ENCODE measurements at places on chromosomes 1 and 21.

DNA sequence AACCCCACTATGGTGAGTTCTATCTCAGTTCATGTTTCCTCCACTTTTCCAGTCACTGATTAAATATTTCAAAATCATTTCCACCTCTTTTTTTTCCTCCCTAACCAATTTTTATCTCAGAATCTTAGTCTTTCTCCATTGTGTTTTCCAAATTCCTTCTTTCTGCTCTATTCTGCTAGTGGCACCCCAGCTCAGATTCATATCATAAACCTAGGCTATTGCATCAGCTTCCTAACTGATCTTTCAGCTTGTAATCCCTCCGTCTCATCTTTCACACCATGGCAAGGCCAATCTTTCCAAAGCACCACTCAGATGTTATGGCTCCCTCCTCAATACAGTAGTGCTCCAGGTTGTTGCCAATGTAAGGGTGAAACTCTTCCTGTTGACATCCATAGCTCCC is 631.9 kb downstream of the PLPP3 start:
- no peak for DNase-seq

- no peak for DNase-seq
Measured at GRCh38 chr1:25715888-25716287, 84.1 kb upstream of the SELENON start.

- no peak for DNase-seq
Measured at GRCh38 chr1:201724766-201725118, 104.2 kb upstream of the IPO9 start.

GRCh38 chr1:112933820-112934571 is 22.0 kb downstream of the SLC16A1 start:
- DNase-seq, result no peak

- no peak for DNase-seq
Measured at GRCh38 chr1:72281144-72281543, 1.2 kb downstream of the NEGR1 start.

GRCh38 chr1:66176012-66176715 is 357.8 kb upstream of the SGIP1 start:
- DNase-seq, result no peak

DNA sequence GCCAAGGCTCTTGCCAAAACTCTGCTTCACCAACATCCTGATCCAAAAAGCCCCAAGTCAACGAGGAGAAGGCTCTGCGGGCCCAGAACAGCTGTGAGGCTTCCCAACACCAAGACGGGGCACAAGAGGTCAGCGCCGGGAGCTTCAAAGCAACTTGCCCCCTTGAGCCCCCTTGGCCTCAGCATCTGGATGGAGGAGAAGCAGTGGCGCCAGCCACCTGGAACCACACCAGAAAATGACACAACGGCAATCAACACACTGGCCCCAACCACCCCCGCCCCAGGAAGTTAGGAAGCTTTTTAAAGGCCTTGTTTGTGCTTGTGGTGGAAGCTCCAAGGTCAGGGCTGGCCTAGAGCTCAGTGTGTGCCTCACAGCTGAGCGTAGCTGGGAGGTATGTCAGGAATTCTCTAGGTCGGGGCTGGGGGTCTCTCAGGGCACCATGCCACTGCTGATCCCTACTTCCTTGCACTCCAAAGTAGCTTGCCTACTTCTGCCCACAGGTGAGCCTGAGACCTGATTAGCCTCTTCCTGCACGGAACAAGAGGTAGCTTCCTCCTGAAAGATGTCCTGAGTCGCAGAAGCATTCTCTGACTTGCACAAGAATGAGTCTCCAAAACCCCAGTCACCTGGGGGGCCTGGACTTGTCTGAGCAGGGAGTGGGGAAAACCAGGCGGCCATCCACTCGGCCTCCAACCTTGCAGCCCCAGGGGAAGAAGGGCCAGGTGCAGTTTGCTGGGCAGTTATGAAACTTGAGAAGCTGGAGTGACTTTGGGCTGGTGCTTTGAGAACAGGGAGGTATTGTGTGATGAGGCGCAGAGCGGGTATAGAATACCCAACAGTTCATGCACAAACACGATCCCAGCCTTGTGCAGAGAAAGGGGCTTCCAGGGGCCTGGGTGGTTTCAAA is 9.7 kb upstream of the SRP9 start:
- DNase-seq, result no peak

GRCh38 chr1:161185732-161186311 is 8.5 kb upstream of the B4GALT3 start:
- DNase-seq, result no peak

GRCh38 chr1:98315309-98315708 is 346.2 kb upstream of the SNX7 start:
- DNase-seq, result no peak

GRCh38 chr1:111745675-111746613 is 6.7 kb upstream of the INKA2 start:
- no peak for DNase-seq

DNA sequence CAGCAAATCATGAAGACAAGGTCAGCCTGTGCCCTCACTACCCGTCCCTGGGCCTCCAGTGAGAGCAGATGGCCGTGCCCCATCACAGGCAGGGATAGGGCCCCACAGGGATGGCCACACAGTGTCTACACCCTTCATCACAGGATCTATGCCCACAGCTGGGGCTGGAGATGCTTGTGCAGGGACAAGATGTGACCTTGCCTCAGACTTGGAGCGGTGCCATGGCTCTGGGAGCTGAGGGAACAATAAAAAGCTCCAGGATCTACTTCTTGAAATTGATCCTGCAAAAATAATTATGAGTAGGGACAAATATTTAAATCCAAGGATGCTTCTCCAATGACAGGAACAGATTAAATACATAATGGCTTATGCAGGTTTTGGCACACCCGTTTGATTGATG is 25.4 kb upstream of the TCEA3 start:
- DNase-seq, result no peak

- no peak for DNase-seq
Measured at GRCh38 chr1:162904023-162904422, 43.0 kb upstream of the CCDC190 start.

DNA sequence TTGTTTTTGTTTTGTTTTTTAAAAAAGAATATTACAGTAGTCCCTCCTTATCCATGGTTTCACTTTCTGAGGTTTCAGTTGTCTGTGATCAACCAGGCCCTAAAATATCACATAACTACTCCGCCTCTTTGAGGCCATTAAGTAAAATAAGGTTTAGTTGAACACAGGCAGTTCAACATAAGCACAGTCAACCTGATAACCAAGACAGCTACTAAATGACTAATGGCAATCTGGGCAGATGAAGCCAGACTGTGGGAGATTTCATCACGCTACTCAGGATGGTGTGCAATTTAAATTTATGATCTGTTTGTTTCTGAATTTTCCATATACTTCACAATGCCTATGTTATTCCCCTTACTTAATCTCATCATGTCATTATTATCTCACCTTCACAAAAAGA is 30.1 kb downstream of the LDLRAD1 start:
- DNase-seq, result no peak

GRCh38 chr1:114976891-114977290 is 52.7 kb upstream of the TSHB start:
- no peak for DNase-seq

DNA sequence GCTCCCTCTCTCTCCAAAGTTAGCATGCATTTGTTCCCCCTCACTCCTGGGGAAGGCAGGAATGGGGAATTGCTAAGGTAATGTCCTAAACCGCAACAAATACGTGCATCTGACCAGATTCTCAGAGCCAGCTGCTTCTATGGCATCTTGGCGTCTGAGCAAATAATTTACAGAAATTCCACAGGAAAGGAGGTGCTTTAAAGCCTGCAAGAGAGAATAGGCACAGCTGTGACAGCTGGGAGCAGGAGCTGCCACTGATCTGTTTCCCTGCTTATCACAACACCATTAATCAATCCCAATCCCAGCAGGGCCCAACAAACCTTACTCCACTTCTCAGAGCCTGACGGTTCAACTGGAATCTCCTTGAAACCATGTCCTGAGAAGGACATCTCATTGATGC is 83.5 kb upstream of the ZNF281 start:
- DNase-seq, result no peak

GRCh38 chr21:46559291-46559983 is 45.4 kb downstream of the S100B start:
- no peak for DNase-seq

DNA sequence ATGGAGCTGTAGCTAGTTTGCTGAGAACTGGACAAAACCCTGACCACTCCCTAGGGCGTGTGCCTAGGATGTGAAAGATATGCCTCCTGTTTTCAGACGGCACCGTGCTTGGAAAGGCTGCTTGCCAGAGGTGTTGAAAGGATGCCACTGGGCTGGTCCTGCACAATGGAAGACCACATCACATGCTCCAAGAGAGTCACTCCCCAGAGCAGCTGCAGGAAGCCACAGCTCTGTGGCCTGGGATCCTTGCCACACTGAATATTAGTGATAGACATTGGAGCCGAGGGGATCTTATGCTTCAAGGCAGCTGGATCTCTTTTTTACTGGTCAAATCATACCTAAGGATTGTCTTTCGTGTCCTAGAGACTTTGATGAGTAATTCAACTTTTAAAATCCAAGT is 6.6 kb upstream of the APP start:
- DNase-seq, result no peak

GRCh38 chr1:28161751-28162150 is 14.7 kb downstream of the PTAFR start:
- DNase-seq, result no peak

DNA sequence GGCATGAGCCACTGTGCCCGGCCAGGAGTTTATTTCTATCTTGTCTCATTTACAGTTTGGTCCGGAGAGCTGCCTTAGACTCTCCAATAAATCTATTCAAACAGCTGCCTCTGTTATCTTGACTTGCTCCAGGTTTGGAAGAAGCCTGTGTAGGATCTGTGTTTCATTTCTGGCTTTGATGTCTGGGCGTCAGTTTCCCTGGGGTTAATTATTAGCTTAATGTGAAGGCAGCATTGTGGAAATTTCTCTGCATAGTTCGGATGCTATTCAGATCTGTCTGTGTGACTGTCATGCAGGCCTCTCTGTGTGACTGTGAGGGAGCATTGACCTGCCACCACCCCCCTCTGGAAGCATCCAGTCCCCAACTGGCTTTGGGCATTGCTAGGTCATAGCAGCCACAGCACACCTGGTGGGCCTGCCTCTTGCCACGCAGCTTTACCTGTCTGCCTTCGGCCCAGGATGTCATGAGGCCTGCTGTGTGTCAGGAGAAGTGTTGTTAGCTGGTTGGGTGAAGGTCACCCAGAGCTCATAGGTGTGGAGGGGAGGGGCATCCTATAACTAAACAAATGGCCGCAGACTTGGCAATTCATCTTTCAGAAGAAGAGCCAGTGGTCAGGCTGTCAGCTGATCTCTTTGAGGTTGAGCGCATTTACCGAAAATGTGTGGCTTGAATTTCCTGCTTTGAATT is 9.8 kb downstream of the IFNGR2 start:
- no peak for DNase-seq

GRCh38 chr1:1782399-1783221 is 4.3 kb upstream of the NADK start:
- no peak for DNase-seq

DNA sequence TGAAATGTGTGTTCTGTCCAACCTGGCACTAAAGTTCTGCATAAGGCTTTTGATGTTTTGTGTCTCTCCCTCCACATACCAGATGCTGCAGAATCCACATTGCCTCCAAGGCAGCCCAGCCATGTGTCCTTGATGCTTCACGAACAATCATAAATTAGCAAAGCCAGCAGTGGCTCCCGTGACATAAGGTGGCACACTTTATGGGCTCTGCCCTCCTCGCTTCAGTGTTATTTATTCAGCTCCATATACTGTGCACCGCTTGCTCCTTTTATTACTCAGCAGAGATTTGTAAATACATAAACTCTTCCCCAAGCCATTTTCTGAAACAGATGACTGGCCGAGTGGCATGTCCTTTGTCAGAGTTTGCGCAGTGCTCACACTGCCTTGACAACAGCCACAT is 112.8 kb upstream of the SLC35F3 start:
- DNase-seq, result no peak

DNA sequence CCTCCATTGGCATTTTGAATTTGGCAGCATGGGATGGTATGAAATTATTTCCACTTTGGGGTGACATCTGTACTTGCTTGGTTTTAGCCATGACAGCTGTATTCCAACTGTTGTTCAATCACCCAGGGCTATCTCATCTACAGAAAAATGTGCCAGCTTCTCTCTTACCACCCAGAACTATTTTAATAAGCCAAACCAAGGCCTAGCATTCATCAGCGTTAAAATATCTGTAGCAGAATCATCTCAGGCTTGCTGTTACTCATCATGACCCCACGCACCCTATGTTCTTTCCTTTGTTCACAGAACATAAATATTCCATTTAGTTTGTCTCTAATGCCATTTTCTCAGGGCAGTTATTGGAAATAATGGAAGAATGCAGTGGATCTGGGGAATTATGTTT is 49.8 kb downstream of the GIPC2 start:
- DNase-seq, result no peak

DNA sequence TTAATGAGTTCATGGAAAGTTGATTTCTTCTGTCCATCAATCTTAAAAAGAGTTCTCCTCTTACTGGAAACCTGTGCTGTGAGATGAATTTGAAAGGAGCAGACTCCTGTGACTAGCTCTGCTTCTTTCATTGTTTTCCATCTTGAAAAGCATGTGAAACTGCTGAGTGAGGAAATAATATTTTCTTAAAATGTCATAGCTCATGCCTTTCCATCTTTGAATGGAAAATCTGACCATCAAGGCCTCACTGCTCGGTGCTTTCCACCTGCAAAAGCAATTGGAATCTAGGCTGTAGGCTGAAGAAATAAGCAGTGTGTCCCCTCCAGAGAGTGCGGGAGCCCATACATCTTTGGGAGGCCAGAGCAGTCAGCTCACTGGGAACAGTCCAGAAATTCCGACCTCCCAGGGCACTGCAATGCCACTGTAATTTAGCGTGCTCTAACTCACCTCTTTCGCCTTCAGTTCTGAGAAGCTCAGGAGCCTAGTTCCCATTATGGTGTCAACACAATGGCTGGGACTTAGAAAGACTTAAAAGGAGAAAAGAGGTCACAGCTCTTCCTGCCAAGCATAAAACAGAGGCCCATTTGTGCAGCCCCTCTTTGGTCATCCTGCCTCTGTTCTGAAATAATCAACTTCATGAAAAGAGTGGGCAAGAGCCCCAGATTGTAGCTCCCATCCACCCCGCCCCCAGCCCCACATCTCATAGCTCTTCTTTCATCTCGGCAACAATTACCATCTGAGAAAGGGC is 50.4 kb upstream of the F3 start:
- DNase-seq, result no peak

- no peak for DNase-seq
Measured at GRCh38 chr1:85655315-85655714, 52.9 kb downstream of the ZNHIT6 start.

GRCh38 chr21:26788790-26789189 is 56.4 kb downstream of the ADAMTS1 start:
- no peak for DNase-seq

DNA sequence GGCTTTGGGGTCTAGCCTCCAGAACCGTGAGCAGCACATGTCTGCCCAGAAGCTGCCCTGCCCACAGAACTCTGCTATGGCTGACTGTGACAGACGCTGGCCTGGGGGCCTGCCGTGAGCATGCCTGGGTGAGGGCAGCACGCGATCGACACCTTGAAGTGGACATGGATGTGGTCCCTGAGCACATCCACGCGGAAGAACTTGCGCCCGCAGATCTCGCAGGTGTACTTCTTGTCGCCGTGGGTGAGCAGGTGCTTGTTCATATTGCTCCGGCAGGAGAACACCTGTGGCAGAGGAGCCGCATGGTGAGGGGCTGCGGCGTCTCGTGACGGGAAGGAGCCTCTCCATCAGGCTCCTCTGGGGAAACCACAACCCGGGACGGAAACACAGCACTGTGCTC is 56.0 kb downstream of the PRDM15 start:
- no peak for DNase-seq
